Activated CD4-positive, CD25-positive, alpha-beta regulatory T cell treated with anti-CD3 and anti-CD28 coated beads, Interleukin-2, amount 50 U/mL, for 16 hours (primary cell): ENCODE measurements at places on chromosomes 4 and X.

DNA sequence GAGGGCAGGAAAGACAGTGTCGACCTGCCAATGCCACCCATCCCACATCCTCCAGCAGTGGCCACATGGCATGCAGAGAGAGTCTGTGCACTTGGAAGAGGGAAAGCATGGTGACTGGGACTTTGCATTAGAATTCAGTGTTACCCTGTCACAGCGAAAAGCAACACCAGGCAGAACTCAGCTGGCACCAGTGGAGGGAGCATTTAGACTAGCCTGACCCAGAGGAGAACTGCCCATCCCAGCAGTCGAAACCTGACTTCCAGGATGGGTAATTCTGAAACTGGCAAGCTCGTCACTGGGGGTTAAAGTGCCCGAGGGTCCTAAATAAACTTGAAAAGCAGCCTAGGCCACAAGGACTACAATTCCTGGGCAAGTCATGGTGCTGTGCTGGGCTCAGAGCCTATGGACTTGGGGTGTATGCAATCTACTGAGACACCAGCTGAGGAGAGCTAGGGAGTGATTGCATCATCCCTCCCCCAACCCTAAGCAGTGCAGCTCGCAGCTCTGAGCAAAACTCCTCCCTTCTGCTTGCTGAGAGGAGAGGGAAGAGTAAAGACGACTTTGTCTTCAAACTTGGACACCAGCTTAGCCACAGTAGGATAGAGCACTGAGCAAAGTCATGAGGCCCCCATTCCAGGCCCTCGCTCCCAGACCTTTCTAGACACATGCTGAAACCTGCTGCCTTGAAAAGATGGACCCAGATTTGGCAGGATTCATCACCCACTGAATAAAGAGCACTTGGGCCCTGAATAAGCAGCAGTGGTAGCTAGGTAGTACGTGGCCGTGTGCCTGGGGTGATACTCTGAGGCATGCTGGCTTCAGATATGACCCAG, 68.8 kb downstream of the DDX60L start:
- DNase-seq = no peak

DNA sequence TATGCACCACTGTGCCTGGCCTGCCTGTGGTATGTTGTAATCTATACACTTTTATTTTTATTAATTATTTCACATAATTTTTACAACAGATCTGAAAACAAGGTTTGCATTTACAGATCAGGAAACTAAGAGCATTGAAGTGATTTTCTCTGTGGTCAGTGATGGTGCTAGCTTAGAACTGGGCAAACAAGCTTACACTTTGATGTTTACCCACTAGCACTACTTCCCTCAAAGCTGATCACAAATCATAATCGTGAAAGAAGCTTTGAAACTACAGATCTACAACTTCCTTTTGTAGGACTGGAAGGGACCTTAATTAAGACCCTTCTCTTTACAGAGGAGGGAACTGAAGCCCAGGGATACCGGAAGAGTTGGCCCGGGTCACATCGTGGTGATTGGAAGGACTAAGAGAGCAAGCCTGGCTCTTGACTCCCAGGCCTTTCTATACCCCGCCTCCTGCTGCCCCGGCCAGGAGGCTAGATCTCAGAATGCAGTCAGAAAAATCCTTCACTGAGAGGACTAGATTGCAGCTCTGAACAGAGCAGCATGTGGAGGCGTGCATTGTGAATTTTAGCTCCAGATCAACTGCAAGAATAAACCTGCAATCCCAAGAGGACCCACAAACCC, 93.7 kb upstream of the ZNF827 start:
- DNase-seq = no peak

- no peak for DNase-seq
These were observed 95.9 kb upstream of the PTPN13 start for GRCh38 chr4:86497980-86498862.

GRCh38 chr4:62394766-62395165, 1194.6 kb downstream of the ADGRL3 start:
- DNase-seq = no peak

DNA sequence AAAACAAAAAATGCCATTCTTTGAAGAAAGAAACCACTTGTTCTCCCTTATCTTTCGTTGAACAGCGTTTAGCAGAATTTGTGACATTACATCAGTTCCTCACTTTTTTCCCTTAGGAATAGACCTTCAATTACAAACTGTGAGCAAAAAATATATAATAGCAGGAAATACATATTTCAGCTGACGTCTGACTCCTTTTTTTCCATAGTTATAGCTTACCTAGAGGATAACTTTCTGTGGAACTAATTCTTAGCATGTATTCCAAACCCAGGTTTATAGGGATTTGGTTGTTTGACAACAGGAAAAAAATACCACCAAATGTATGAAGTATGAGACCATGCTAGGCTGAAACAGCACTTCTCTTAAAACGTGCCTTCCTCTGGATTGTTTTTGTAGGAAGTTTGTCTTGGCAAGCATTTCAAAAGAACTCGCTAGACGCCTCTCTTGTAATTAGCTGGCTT, 2.0 kb upstream of the LIMCH1 start:
- no peak for DNase-seq

- no peak for DNase-seq
These were observed 53.1 kb downstream of the ARHGEF38 start for GRCh38 chr4:105605493-105605892.

GRCh38 chr4:142698552-142698951, 147.5 kb downstream of the INPP4B start:
- no peak for DNase-seq

- DNase-seq = no peak
These were observed 175.7 kb upstream of the SPIN4 start for GRCh38 chrX:63526863-63527262.

GRCh38 chrX:45851434-45851991, 650.8 kb upstream of the DIPK2B start:
- no peak for DNase-seq

DNA sequence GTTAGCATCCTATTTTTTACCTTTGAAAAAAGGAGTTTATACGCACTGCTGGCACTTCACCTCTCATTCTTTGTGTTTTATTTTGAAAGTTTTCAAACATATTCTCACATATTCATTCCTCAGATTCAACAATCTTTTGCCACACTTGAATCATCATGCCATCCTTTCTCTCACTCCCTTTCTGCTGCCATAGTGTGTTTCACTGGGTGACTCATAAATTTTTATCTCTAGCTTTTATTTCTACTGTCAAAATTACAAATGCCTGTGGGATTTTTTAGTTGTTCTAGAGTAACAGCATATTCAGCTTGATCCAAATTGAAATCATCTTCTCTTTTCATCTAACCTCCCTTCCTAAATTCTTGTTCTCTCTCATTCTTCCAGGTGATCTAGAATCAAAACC, 28.0 kb downstream of the MFSD8 start:
- DNase-seq = no peak

DNA sequence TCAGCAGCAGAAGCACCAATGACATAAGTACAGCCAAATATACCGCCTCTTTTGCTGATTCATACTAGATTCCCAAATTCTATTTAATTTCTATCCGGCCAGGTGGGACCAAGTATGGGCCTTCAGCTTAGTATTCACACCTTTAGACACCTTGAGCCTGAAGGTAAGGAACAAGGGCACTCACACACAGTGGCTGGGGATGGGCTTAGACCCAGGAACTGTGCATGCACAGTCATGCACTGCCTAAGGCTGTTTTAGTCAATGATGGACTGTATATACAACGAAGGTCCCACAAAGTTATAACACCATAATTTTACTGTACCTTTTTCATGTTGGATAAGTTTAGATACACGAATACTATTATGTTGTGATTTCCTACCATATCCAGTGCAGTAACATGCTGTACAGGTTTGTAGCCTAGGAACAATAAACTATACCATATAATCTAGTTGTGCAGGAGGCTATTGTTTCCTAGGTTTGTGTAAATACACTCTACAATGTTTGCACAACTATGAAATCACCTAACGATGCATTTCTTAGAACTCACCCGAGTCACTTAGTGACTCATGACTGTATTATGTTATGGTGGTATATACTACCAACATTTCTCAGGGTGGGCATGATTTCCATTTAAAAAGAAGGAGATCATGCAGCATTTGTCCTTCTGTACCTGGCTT, 9.7 kb upstream of the CLNK start:
- no peak for DNase-seq
